Dermis microvascular lymphatic vessel endothelial cell (primary cell): ENCODE measurements at places on chromosomes 5 and 9. TPM values are rescaled to one million over a fixed set of nuclear protein-coding genes. Genes with fewer than 3 reads are reported as not detected.

Gene FBXL17
- total RNA-seq, result 4.7 and 6.7 TPM in 2 replicates

DNA sequence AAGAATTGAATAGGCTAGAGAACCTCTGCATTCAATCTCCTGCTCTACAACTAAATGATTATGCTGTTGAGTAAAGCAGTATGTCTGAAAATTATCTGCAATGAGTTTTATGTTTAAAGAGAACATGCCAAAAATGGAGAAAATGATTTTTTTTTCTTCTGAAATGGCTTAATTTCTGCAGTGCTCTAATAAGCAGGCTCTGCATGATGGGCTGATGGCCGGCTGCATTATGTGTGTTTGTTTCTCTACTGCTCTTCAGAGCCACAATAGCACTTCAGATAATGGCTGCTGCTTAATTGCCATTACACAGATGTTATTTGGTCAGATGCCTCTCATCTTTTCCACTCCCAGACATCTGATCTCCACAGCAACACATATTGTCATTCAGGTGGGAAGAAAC, 286.4 kb upstream of the DMAC1 start:
- DNase-seq, result no peak

Gene TLE4
- 14.0 and 16.8 TPM in 2 replicates for total RNA-seq

- no peak for DNase-seq
Measured at GRCh38 chr9:130448035-130448624, 3.4 kb downstream of the ASS1 start.

- no peak for DNase-seq
Measured at GRCh38 chr5:72160959-72161358, 53.7 kb downstream of the MAP1B start.

DNA sequence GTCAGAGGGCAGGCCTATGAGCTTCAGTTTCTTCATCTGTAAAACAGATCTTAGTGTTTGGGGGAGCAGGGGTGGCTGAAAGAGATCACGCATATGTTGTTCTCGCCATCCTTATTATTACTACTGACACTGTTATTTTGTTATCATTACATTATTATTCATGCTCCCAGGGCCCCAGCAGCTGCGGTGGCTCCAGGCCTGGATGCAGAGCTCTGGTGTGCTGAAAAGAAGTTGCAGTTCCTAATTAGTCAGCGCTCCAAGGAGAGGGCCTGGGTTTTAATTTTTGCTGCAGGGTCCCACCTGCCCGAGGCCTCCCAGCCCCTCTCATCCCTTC, 19.5 kb downstream of the CXXC5 start:
- DNase-seq, result no peak

GRCh38 chr9:123338710-123339665, 17.0 kb upstream of the CRB2 start:
- no peak for DNase-seq

DNA sequence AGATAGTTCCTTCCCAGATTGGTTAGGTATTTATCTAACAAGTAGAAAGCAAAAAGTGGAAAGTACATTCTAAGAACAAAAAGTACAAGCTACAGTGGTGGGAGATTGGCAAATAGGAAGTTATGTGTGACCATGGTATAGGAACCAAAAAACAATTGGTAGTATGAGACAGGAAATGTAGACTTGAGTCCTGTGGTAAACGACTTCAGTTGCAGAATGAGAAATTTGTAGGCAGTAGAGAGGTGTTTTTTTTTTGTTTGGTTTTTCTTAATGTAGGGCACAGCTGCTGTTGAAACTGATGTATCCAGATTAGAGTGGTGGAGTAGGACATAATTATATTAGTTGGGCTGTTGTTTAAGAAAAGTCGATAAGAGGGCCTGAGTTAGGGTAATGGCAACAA, 72.0 kb downstream of the CCNH start:
- peak; percentile 46 for DNase-seq
